ENCODE measurements at places on chromosomes 12 and 14. TPM values are rescaled to one million over a fixed set of nuclear protein-coding genes. Genes with fewer than 3 reads are reported as not detected.

- DNase-seq, result peak; percentile 83
Observed at GRCh38 chr14:77133720-77134338, 7.8 kb downstream of the ZDHHC22 start.

GRCh38 chr14:31449971-31450610 is 7.2 kb downstream of the DTD2 start:
- DNase-seq, result no peak

DNA sequence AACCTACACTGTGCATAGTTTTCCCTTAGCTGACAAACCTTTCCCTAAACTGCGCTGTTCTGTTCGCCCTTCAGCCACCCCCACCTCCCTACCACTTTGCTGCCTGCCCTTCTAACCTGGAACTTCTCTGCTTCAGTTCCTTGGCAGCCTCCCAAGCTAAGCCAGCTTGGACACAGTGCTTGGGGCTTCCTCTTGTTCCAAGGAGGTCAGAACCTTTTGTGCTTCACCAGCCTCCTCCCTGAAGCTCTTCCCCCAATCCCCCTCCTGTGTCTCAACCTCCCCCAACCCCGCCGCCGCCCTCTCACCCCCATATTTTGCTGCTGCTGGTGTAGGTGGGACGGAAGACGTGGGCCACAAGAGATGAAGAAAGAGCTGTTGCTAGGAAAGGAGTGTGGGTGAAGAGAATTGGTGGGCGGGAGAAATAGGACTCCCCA is 8.1 kb upstream of the RIC8B start:
- DNase-seq, result no peak

DNA sequence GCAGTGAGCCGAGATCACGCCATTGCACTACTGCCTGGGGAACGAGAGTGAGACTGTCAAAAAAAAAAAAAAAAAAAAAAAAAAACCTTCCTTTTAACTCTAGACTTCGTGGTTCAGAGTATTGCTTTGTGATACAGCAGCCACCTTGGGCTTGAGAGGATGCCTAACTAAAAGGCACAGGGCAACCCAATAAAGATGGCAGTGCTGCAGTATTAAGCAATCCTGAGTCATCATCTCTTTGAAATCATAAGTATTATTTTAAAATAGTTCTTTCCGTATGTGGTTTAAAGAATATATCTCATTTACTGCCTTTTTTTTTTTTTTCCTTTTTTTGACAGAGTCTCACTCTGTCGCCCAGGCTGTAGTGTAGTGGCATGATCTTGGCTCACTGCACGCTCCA is 116.1 kb downstream of the PLEKHA5 start:
- no peak for DNase-seq

Gene KRT82
- not detected for total RNA-seq

GRCh38 chr12:15193946-15194345 is 27.3 kb downstream of the RERG start:
- no peak for DNase-seq

All from activated CD8-positive, alpha-beta T cell treated with anti-CD3 and anti-CD28 coated beads, Interleukin-2, amount 10 ng/mL, durations not matched to agents 7 days and 5 days (primary cell).